ENCODE measurements at places on chromosomes 4 and X.

GRCh38 chrX:48470110-48470832, at the start of gene SLC38A5:
Gene SLC38A5 (minus strand): TSS chrX:48470260. CDS start chrX:48467924, 2,336 bp downstream.
- no peak for DNase-seq

- DNase-seq = peak; percentile 41
Observed at GRCh38 chr4:118280501-118281218, 72.1 kb downstream of the PRSS12 start.

- no peak for DNase-seq
Observed at GRCh38 chr4:168522829-168523489, 26.1 kb downstream of the PALLD start.

GRCh38 chr4:143253166-143253565, 68.4 kb downstream of the USP38 start:
- no peak for DNase-seq

GRCh38 chrX:71214604-71215337, 8.3 kb upstream of the GJB1 start:
- no peak for DNase-seq

DNA sequence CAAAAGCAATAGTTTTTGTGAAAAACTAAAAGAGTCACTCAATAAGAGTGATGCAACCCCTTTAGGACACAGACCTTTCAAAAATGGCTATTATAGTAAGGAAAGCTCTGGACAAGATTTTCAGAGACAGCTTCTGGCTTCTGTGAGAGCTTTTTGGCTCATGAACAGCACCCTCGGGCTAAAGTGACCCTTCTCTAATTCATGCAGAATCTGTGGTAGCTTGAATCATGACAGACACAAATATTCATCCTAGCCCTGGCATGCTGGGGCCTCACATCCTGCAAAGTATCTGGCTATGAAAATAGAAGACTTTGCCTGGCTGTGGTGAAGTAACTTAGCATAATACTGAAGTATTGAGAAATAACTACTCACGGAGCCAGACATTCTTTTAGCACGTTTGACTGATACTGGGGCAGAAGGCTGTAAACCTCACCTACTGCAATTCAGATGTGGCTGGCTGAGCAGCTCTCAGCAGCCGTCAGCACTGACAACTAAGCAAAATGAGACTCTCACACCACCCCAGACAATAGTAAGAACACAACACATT, 327.3 kb downstream of the MAPK10 start:
- DNase-seq = no peak

DNA sequence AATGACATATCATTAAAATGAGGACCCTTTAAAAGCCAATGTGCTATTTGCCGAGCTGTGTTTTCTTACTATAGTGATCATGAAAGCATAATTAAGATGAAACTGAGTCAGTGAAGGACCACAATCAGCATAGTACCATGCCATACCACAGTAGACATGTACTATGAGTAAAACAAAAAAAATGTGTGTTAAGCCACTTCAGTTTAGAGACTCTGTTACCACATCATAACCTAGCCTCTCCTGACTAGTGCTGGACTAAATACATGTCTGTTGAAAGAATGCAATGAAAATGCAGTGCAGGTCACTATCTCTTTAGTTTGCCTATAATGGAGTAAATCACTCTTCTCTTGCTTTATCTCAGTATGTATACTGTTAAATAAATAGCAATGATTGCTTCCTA, 12.3 kb upstream of the DDX53 start:
- DNase-seq = no peak

GRCh38 chrX:38279188-38279587, 48.1 kb downstream of the RPGR start:
- DNase-seq = no peak

DNA sequence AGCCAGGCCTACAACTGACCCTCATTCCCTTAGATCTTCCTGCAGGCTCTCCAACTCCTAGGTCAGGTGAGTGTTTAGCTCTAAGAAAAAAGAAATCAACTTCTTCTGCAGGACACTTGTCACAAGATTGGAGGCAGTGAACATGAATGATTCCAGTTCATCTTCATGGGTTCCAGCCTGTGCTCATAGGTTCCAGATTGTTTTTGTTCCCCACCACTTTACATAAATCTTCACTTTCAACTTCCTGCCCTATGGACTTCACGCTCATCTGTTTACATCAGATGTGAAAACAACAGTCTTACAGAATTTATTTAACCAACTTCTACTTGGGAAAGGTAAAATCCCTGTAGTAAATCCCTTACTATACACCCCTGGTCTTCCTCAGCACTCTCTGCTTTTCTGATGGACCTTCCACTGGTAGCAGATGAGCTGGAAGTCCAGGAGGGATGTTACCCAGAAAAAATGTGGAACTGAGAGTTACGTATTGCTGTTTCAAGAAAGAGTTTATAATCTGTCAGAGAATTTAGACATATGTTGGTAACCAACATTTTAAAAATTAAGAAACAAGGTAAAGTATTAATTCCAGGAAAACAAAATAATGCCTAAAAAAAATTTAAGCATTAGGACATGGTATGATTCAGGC, 62.4 kb downstream of the ANAPC10 start:
- DNase-seq = no peak

GRCh38 chrX:122134291-122134690, 1049.8 kb upstream of the GRIA3 start:
- no peak for DNase-seq

GRCh38 chr4:102022343-102022742, 231.8 kb downstream of the BANK1 start:
- no peak for DNase-seq

DNA sequence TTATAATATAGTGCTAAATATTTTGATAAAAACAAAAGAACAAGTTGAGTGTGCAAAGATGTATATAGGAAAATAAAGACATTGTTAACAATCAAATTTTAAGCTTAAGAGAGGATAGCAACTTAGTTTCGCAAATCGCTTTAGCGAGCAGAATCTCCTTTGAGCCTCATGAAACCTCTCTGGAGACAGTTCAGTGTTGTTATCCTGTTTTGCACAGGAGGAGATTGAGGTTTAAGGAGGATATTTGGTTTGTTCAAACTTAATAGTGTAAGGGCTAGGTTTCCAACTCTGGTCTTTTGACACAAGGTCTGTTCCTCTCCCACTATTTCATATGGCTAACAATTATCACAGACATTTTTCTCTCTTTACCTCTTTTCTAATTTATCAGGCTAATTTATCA, 1848.5 kb upstream of the TENM3 start:
- DNase-seq = no peak

GRCh38 chr4:140427106-140427918, at the start of gene CLGN:
Gene CLGN (minus strand): TSS chr4:140427648. CDS start chr4:140413078, 14,570 bp downstream.
- DNase-seq = peak; percentile 74

DNA sequence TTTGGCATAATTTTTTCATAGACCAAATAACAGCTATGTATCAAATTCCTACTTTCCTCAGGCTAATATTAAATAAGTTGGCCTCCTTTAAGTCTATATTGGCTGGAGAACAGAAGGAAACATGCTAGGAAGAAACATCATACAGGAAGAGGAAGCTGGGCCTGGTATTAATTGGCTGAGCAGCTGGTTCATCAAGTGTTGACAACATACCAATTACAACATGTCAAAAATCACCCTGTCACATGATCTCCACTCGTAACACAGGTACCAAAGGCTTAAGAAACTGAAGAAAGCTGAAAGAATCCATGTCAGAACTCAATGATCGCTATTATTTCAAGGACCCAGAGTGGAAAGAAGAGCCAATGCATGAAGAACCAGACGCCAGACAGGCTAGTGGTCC, 10.5 kb downstream of the WDFY3 start:
- peak; percentile 49 for DNase-seq

GRCh38 chr4:71251261-71251660, 87.6 kb upstream of the SLC4A4 start:
- peak; percentile 38 for DNase-seq

GRCh38 chr4:5082376-5082775, 31.1 kb downstream of the STK32B start:
- no peak for DNase-seq

- DNase-seq = no peak
Observed at GRCh38 chr4:38684271-38684670, 20.3 kb downstream of the KLF3 start.

- no peak for DNase-seq
Observed at GRCh38 chr4:101157415-101158133, 189.8 kb downstream of the PPP3CA start.

GRCh38 chrX:9462456-9462855, 2.4 kb upstream of the TBL1X start:
- DNase-seq = no peak

- no peak for DNase-seq
Observed at GRCh38 chr4:126779436-126780166, 853.2 kb upstream of the INTU start.

- DNase-seq = no peak
Observed at GRCh38 chrX:40947276-40947675, 138.0 kb upstream of the USP9X start.

DNA sequence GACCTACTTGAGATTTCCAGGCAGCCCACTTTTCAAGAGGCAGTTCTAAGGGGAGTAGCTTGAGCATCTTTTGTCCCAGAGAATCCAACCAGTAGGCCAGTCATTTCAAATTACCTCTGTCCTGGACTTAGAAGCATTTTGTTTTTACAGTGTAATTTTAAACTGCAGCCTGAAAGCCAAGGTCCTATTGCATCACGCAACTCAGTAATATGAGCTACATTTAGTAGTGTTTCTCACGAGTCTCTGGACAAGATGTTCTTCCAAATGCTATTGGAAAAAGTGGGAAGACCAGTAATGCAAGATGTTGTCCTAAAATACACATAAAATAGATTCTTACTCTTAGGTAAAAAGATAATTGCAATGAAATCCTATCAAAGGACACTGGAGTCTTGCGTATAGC, 182.5 kb upstream of the ARX start:
- DNase-seq = no peak

- DNase-seq = no peak
Observed at GRCh38 chrX:29542152-29542551, 673.2 kb upstream of the MAGEB2 start.

DNA sequence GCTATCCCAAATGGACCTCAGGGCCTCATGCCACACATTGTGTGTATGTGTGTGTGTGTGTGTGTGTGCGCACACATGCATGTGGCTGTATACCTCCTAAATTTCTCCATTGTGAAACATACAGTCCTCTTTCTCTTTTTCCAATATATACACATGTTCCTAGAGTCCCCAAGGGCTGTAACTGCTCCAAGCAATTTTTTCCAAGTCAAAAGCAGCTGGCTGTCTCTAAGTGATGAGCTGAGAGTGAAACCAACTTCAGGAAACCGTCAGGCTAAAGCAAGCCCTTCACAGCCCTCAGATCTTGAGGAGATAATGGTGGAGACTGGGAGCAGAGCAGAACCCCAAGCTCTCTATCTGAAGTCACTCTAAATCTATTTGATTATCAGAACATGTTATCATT, 496.1 kb upstream of the DIPK2B start:
- DNase-seq = no peak

GRCh38 chr4:118849867-118850487, 14.1 kb upstream of the SEC24D start:
- DNase-seq = no peak

GRCh38 chrX:27132862-27133261, 330.3 kb downstream of the PPP4R3C start:
- DNase-seq = no peak

DNA sequence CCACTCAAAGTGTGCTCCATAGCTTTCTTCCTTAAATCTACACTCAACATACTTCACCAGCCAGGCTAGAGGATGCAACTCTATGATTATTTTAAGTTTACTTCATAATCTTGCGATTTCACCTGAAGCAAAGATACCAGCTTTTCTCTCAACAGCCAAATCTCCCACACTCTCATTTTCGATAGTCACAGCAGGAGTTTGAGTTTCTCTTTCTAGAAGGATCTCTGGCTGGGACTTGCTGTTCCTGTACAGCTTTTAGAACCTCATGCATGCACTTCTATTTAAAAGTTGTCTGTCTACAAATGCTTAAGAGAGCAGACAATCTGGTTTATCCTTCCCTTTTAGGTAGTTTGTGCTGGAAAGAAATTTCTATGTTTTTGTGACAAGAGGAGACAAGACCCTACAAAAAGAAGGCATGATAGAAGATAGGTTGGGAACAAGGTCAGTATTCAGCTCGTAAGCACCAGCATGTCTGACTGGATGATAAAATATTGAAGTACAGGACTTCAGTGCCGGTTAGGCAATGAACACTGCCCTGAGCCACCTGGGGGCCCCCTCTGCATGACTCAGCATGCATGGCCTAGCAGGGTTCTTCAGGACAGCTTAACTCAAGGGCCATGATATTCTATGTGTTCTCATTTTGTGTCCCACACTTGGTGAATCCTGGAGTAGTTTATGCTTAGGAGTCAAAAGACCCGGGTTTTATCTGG, 65.6 kb downstream of the ATXN3L start:
- no peak for DNase-seq

DNA sequence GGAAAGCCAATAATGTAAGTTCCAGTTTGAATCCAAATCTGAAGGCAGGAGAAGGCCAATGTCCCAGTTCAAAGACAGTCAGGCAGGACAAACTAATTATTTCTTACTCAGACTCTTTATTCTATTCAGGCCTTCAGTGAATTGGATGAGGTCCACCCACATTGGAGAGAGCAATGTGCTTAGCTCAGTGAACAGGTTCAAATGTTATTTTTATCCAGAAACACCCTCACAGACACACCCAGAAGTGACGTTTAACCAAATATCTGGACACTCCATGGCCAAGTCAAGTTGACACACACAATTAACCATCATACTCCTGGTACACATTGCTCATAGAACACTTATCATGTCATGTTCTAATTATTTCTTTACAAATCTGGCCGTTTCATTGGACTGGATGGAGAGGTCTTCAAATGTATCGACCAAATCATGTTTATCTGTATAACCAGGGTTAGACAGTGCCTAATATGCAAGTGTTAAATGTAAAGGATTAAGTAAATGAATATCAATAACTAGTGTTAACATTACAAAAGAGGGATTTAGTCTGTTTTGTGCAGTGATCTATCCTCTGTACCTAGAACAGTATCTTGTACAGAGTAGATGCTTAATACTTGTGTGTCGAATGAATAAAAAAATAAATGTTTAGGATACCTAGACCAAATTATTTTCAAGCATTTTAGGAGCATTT, 27.1 kb upstream of the XK start:
- DNase-seq = no peak

DNA sequence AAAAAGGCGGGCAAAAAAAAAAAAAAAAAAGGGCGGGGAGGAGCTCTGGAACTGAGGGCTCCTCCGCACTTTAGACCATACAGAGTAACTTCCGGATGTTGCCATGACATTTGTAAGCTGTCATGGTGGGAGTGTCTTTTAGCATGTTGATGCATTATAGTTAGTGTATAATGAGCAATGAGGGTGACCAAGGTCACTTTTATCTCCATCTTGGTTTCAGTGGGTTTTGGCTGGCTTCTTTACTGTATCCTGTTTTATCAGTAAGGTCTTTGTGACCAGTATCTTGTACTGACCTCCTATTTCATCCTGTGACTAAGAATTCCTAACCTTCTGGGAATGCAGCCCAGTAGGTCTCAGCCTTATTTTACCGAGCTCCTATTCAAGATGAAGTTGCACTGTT, 193.4 kb downstream of the UGT8 start:
- no peak for DNase-seq

DNA sequence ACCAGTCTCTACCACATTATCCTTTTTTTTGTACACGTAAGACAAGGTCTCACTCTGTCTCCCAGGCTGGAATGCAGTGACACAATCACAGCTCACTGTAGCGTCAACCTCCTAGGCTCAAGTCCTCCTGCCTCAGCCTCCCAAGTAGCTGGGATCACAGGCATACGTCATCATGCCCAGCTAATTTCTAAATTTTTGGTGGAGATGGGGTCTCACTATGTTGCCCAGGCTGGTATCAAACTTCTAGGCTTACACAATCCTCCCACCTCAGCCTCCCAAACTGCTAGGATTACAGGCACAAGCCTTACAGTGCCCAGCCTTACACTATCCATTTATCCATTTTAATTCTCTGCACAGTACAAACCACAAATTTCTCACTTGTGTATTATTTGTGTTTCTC, 58.0 kb downstream of the CLOCK start:
- no peak for DNase-seq
